ENCODE measurements at places on chromosomes 13 and 19. TPM values are rescaled to one million over a fixed set of nuclear protein-coding genes. Genes with fewer than 3 reads are reported as not detected.

PLPP2 gene
- 5.9 TPM for total RNA-seq

SERPINE3 gene
- not detected for total RNA-seq

PRSS57 gene
- total RNA-seq = not detected

DNA sequence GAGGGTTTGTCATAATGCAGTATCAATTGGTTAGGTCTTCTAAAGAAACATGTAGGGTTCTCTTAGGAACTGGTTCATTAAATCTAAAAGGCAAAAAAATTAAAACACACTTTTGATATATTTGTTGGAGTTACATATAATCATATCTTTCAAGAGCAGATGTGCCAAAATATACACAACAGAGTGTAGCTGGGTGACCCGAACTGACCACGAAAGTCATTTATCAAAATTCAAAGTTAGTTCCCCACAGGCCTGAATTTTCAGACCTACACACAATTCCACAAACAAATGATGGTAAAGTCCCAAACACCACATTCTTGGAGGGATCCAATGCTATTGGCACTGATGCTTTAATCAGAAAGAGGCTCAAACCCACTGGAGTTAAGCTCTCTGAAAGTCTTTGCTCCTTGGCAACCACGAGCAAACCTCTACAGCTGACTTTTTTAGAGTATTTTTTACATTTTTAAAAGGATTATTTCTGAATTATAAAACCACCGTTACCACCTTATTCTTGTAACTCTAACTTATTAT, 50.9 kb downstream of the IRS2 start:
- DNase-seq = no peak
- no peaks in the 10 kb centered on the region for H3K27me3 ChIP-seq
- no peaks in the 10 kb centered on the region for H3K36me3 ChIP-seq
- H3K4me3 ChIP-seq = no peak overlapping the region
- H3K4me1 ChIP-seq = peaks cover 1% of the 10 kb centered on the region

GRCh38 chr13:28031896-28032288, 43.4 kb upstream of the URAD start:
- no peaks in the 10 kb centered on the region for H3K36me3 ChIP-seq
- no peaks in the 10 kb centered on the region for H3K27me3 ChIP-seq
- no peaks in the 10 kb centered on the region for H3K4me1 ChIP-seq
- no peak for DNase-seq

DNA sequence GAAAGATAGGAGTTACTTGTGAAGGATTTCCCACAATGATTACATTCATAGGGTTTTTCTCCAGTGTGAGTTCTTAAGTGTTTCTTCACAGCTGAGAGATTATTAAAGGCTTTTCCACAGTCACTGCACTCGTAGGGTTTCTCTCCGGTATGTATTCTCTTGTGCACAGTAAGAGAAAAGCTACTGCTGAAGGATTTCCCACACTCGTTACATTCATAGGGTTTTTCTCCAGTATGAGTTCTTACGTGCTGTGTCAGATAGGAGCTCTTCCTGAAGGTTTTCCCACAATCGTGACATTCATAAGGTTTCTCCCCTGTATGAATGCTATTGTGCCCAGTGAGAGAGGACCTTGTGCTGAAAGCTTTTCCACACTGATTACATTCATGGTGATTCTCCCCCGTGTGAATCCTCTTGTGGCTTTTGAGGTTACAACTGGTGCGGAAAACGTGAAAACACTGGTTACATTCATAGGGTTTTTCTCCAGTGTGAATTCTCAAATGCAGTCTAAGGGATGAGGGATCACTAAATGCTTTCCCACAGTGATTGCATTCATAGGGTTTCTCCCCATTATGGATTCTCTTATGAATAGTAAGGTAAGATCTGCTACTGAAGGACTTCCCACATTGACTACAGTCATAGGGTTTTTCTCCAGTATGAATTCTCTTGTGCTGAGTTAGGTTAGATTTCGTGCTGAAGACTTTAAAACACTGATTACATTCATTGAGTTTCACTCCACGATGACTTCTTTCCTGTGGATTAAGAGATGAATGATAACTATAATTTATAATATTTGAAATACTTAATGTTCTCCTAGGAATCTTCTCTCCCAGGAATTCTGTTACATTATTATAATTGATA, 20.6 kb downstream of the ZNF558 start:
- no peak for DNase-seq
- H3K4me3 ChIP-seq = no peak overlapping the region
- no peaks in the 10 kb centered on the region for H3K27me3 ChIP-seq

GRCh38 chr13:50140153-50140552, 124.9 kb downstream of the KCNRG start:
- H3K27me3 ChIP-seq = no peaks in the 10 kb centered on the region
- DNase-seq = no peak
- H3K4me3 ChIP-seq = no peak overlapping the region
- H3K36me3 ChIP-seq = no peaks in the 10 kb centered on the region

GRCh38 chr13:30004204-30004603, 153.8 kb upstream of the UBL3 start:
- H3K4me1 ChIP-seq = no peaks in the 10 kb centered on the region
- H3K27me3 ChIP-seq = no peaks in the 10 kb centered on the region
- H3K27ac ChIP-seq = no peak overlapping the region
- no peaks in the 10 kb centered on the region for H3K36me3 ChIP-seq
- DNase-seq = no peak

- DNase-seq = no peak
- H3K4me3 ChIP-seq = no peak overlapping the region
- H3K27me3 ChIP-seq = no peaks in the 10 kb centered on the region
- no peaks in the 10 kb centered on the region for H3K4me1 ChIP-seq
Measured at GRCh38 chr19:6694147-6694815, 24.3 kb upstream of the TNFSF14 start.

- H3K27me3 ChIP-seq = no peaks in the 10 kb centered on the region
- H3K4me3 ChIP-seq = no peak overlapping the region
- no peaks in the 10 kb centered on the region for H3K36me3 ChIP-seq
Measured at GRCh38 chr13:60214213-60215055, 50.7 kb upstream of the DIAPH3 start.

- no peaks in the 10 kb centered on the region for H3K36me3 ChIP-seq
- no peaks in the 10 kb centered on the region for H3K27me3 ChIP-seq
- H3K4me3 ChIP-seq = peak overlapping the region; percentile 89
- peak overlapping the region; percentile 91 for H3K27ac ChIP-seq
- peak; percentile 84 for DNase-seq
- H3K4me1 ChIP-seq = peaks cover 13% of the 10 kb centered on the region
Measured at GRCh38 chr19:56120371-56121179, 520 bp downstream of the ZNF787 start.

Data from ovary (tissue), 10 donors.